ENCODE measurements at places on chromosomes 12 and 14. TPM values are rescaled to one million over a fixed set of nuclear protein-coding genes. Genes with fewer than 3 reads are reported as not detected.

OTUB2 gene
- 0.27 TPM for total RNA-seq

TMPRSS12 gene
- total RNA-seq: not detected

DNA sequence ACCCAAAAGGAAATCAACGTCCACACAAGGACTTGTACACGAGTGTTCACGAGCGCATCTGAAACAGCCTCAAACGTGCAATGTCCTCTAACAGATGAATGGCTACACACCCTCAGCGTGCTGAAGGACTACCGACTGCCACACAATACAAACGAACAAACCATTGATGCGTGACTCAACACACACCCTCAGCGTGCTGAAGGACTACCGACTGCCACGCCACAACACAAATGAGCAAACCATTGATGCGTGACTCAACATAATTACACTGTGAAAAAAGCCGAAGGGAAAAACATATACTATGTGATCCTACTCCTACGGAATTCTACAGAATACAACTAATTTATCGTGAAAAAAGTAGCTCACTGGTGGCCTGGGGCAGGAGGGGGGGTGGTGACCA, 25.1 kb upstream of the BTBD6 start:
- no peak overlapping the region for H3K27ac ChIP-seq
- H3K36me3 ChIP-seq: peaks cover 78% of the 10 kb centered on the region
- no peaks in the 10 kb centered on the region for H3K27me3 ChIP-seq
- H3K4me3 ChIP-seq: no peak overlapping the region

DNA sequence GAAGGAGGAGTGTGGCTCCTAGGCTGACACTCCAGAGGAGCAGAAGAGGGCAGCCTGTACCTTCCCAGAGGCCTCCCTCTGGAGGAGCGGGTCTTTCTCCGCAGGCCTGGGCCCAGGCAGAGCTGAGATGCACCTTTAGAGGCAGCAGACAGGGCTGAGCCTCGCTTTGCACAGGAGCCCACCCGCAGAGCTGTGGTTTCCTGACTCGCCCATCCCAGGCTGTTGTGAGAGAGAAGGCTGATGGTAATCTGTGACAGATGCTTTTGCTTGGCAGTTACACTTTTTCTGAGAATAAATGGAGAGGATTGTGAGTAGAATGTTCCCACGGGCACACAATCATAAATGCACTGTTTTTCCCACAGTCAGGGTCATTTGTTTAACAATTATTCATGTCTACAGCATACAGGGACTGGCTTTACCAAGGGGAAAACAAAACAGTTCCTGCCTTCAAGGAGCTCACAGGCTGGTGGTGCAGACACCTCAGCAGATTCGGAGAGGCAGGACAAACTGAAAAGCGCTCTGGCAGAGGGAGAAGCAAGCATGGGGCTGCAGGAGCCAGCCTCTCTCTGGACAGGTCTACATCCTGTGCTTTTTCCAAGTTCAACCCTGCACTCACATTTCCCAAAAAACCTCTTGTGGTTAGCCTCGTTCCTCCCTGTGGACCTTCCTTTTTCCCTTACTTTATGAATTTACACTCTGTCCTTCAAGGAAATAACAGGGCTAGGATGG, 13.9 kb downstream of the EVL start:
- no peaks in the 10 kb centered on the region for H3K36me3 ChIP-seq
- no peak for DNase-seq
- no peak overlapping the region for H3K4me3 ChIP-seq
- peaks cover 37% of the 10 kb centered on the region for H3K4me1 ChIP-seq

GRCh38 chr14:66008631-66009030, 477.5 kb upstream of the CCDC196 start:
- H3K36me3 ChIP-seq: no peaks in the 10 kb centered on the region
- peaks cover 2% of the 10 kb centered on the region for H3K27me3 ChIP-seq
- no peaks in the 10 kb centered on the region for H3K4me1 ChIP-seq
- no peak overlapping the region for H3K4me3 ChIP-seq
- H3K27ac ChIP-seq: no peak overlapping the region
- no peak for DNase-seq
